ENCODE measurements at places on chromosomes 13 and 19.

DNA sequence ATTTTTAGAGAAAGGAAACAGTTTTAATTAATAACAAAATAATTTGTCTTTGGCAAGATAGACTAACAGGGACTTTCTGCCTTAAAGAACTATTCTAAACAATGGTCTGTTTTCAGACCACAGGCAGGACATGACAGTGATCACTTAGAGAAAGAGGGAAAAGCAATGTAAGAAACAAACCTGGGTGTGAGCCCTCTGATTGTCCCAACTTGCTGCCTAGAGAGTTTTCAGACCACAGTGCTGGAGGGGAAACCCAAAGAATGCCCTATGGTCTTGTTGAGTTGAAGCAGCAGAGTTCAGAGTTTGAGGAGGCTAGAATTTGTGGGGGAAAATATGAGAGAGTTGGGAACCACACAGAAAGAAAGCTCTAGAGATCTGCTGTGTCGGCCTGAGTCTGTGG lies 38.1 kb downstream of the DGKH start:
- no peak for DNase-seq

- no peak for DNase-seq
Observed at GRCh38 chr19:10817291-10818038, 18.5 kb downstream of the TMED1 start.

- no peak for DNase-seq
Observed at GRCh38 chr13:69720278-69720983, 387.2 kb upstream of the ATXN8OS start.

GRCh38 chr19:3270902-3271301 lies 46.4 kb downstream of the CELF5 start:
- peak; percentile 47 for DNase-seq

- no peak for DNase-seq
Observed at GRCh38 chr19:38838208-38838985, 6.8 kb upstream of the ECH1 start.

DNA sequence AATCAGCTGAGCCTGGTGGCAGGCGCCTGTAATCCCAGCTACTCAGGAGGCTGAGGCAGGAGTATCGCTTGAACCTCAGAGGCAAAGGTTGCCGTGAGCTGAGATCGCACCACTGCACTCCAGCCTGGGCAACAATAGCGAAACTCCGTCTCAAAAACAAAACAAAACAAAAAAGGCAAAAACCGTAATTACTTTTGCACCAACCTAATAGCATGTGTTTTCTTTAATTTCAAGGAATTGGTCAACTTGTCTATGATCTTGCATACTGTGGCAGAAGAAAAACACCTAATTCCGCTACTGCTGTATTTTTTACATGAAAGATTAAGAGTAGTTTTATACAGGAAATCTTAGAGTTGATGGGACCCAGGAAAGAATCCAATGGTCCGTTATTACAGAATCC lies 241.2 kb downstream of the COL4A1 start:
- DNase-seq: no peak

DNA sequence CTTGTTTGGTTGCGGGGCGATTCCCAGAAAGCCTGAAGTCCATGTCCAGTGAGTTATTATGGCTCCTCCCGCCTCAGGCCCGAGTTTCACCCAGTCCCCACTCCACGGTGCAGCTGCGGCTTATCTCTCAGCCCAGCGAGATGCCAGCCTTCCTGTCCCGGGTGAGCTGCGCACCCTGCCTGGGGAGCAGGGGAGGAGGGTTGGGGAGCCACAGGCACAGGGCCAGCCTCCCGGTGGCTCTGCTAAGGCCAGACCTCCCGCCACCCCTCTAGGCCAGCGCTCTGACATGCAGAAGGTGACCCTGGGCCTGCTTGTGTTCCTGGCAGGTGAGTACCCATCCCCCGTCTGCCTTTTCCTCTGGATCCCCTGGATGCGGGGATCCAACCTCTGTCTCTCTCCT lies 3.5 kb downstream of the FXYD3 start:
- no peak for DNase-seq

DNA sequence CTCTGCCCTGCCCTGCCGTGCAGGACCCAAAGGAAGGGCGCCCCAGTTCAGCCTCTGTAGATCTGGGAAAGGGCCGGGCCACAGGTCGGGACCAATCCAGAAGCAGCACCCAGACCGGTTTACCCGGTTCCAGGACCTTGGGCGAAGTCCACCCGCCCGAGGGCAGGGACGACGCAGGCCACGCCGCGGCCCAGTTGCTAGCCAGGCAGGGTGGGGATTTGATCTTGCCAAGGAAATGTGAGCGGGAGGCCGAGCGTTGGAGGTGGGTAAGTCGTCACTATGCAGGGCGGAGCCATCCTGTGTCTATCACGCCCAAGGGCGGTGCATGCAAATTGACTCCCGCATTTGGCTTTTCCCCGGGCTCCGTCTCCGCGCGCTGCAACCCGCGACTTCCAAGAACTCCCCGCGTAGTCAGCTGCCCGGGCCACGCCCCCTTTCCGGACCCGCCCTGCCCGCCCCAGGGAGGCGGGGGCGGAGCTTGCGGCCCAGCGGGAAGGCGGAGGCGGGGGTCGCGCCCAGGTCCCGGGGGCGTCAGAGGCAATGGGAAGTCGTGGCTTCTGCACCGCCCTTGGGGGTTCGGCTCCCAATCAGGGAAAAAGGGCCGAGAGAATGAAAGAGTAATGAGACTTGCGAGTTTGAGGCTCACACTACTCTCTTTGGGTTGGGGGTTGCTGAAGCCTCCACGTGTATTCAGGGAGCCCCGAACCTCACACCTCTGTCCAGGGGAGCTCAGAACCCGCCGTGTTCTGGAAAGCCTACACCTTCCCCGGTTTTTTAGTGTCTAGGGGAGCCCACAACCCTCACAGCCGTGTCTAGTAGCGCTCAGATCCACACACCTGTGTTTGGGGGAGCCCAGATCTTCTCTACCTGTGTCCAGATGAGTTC lies 12.8 kb downstream of the IER2 start:
- peak; percentile 99 for DNase-seq

GRCh38 chr19:45782820-45783785 lies 813 bp upstream of the DMPK start:
- DNase-seq: no peak

GRCh38 chr13:29573190-29573589 lies 22.3 kb downstream of the SLC7A1 start:
- no peak for DNase-seq

DNA sequence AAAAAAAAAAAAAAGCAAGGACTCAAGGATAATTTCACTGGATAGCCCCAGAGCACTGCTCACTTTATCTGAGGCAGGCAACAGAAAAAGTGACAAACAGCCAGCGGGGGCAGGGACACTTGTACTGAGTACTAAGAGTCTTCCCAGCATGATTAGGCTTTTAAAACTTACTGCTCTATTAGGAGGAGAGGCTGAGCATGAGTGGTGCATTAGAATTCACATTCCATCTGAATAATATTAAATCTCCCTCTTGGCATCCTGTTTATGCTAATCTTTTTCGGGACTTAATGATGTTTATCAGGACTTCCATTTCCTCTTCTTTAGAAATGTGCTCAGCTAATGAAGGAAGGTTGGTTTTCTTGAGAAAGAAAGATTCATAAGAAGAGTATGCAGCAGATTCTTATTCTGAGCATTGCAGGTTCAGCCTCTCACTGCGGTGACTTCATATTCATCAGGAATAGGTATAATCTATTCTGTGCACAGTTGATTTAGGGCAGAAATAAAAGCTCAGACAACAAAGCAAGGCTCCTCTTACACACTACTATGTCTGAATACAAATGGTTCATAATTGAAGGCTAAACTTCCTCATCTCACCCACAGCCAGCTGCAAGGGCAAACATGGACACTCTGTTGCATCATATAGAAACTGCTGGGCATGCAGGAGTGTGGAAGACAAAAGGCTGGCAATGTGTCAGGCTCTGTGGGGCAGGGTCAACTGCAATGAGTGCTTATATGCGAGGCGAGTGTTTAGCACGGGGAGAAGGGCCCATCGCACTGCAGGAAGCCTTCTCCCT lies 107.0 kb downstream of the KL start:
- DNase-seq: no peak

GRCh38 chr19:23409392-23410048 lies 14.2 kb upstream of the ZNF91 start:
- no peak for DNase-seq

DNA sequence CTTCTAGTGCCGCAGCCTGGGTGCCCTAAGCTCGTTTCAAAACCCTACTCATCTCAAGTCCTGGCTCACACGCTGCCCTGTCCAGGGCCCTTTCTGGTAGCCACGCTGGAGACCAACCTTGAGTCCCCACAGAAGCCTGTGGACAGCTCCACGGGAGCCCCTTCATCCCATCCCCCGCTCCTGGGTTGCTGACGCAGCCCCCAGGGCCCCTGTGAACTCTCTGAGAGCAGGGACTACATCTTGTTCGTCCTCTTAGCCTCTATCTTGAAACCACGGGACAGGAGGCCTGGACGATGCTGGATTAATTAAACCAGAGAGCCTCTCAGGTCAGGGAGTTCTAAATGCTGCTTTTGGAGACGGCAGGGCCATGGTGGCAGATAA lies 7.4 kb downstream of the MLLT1 start:
- peak; percentile 84 for DNase-seq

- DNase-seq: no peak
Observed at GRCh38 chr13:27909378-27909777, 10.4 kb upstream of the PDX1 start.

GRCh38 chr13:73306688-73307087 lies 247.9 kb downstream of the KLF5 start:
- no peak for DNase-seq

- no peak for DNase-seq
Observed at GRCh38 chr13:36839281-36839680, 20.3 kb downstream of the RFXAP start.

GRCh38 chr13:112715715-112716460 lies 26.1 kb downstream of the ATP11A start:
- no peak for DNase-seq

- no peak for DNase-seq
Observed at GRCh38 chr19:4174213-4174894, 8.0 kb downstream of the SIRT6 start.

DNA sequence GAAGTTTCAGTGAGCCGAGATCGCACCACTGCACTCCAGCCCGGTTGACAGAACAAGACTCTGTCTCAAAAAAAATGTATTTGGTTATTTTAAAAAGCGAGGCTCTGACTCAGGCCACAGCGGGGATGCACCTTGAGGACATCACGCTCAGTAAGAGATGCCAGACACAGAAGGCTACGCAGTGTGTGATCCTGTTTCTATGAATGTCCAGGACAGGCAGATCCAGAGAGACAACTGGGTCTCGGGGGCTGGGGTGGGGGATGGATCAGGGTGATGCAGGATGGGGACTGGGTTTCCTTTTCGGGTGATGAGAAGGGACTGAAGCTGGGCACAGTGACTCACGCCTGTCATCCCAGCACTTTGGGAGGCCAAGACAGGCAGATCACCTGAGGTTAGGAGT lies 5.4 kb downstream of the MED16 start:
- no peak for DNase-seq

DNA sequence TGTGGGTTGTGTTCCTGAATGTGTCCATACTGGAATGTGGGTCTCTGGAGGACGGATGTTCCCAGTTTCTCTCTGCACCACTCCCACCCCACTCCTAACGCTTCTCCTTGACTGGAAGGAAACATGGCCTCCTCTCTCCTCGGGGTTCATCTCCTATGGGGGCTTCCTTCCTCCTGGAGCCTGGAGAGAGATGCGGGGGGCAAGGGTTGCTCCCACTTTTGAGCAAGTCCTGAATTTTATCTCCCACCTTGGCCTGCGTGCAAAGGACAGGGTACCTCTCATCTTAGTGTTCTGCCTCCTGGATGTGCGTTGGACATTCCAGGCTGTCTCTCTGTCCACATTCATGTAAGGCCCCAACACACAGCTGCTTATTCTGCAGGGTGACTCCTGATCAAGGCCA lies 52.5 kb upstream of the UQCRFS1 start:
- no peak for DNase-seq

GRCh38 chr19:5287066-5287465 lies 53.5 kb downstream of the PTPRS start:
- DNase-seq: no peak

DNA sequence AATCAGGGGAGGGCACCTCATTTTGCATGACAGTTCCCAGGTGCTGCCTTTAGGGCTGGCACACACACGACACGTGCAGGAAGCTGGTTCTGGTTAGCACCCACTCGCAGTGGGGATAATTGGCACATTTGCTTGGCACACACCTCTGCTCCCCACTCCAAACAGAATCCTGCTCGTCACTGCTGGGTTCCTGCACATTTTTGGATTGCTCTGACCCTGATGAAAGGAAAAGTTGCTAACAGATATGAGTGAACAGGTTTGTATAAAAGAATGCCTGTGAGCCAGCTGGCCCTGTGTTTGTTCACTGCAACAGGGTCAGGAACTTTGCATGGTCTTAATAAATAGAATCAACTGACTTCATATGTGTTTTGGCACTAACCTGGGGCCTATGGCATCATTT lies 1500.4 kb downstream of the EFNB2 start:
- DNase-seq: no peak

DNA sequence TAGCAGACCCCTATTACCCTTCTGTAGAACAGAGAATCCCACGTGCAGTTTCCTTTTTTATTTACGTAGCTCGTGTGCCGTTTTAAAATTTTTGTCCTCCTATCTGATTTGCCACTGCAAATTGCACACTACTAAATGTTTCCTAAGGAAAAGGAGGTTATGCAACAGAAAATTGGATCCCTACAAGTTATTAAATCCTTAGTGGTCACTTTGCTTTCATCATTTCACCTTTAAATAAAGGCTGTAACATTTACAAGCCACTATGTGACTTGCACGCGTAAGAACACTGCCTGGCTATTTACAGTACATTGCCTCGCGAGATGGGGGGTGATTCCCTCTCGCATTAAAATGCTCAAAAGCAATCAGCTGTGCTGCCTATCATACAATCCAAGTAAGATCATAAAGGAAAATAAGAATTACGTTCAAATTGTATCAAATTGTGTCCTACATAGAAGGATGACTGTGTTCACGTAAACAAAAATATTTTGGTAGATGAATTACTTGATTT lies 525.6 kb downstream of the SUCLA2 start:
- DNase-seq: no peak

DNA sequence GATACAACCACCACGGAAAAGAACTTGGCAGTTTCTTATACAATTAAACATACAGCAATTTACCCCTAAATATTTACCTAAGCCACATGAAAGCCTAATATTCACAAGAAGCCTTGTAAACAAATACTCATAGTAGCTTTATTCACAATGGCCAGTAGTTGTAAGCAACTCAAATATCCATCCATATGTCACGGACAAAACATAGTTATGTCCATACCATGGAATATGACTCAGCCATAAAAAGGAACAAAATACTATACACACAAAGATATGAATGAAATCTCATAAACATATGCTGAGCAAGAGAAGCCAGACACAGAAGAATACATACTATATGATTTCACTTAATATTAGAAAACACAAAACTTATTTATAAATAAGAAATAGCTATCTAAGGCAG lies 12.9 kb downstream of the PSPC1 start:
- DNase-seq: no peak
